HFF-Myc (cell line): ENCODE measurements at places on chromosomes 11 and 22.

DNA sequence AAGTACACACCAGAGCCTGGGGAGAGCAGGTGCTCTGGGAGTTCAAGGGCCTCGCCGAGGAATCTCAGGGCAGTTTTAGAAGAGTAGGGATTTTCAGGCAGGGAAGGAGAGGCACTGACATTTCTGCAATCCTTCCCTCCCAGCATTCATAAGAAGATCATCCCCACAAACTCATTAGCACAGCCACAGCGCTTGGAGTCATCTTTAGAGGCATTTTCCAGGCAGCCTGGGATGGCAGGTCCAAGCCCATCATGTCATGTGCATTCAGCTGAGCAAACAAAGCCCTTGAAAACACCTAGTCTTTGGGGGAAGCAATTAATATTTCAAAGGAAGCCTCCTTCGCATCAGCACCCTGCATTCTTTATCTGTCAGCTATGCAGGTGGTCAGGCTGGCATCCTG lies 43.8 kb downstream of the MAP6 start:
- no peak for DNase-seq

DNA sequence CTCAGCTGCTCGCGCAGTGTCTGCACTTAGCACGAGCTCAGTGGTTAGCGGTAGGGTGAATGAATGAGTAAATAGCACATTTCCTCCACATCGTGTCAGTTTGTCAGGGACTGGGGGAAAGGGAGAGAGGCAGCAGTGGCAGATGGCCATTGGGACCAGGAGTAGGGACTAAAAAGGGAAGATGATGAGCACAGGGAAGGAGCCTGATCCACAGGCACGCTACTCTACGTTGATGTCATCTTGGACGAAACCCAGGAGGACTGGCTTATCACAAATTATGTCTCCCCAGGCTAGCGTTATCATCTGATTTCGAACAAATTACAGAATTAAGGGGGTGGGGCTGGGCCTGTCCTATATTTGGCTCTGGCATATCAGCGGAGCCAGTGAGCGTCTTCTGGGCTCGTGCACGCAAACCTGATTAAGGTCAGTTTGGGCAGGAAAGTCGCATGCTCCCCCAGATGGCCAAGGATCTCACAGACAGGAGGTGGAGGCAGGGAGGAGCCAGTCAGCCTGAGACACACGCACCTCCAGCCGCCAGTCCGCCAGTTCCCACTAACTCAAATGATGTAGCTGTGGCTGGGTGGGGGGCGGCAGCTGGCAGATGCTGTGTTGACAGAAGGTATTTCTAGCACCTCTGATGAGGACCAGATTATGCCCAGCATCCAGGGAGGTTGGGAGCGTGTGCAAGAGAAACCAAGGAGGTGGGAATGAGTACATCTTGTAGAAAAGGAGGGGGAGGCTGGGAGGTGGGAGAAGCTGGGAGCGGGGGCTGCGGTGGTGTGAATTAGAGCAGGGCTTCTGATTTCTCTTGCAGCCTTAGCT lies 97.4 kb upstream of the PRDM11 start:
- no peak for DNase-seq

- no peak for DNase-seq
Measured at GRCh38 chr11:15107730-15108515, 6.8 kb upstream of the INSC start.

- no peak for DNase-seq
Measured at GRCh38 chr11:67357831-67358670, 4.7 kb upstream of the POLD4 start.

DNA sequence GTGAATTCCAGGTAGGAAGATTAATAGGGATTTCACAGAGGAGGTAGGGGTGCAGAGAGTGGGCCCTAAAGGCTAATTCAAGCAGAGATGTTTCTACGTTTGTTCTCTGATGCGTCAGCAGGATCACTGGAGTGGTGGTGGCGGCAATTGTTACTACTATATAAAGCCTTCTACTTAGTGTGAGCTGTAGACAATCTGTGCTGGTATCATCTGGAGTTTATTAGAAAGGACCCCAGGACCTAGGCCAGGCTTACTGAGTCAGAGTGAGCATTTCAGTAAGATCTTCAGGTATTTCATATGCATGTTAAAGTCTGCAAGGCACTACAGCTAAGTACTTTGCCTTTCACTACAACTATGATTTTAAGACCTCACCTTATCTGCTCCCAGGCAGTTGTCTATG lies 59.5 kb downstream of the USP35 start:
- DNase-seq, result no peak

GRCh38 chr11:1054143-1055108 lies 17.9 kb upstream of the MUC6 start:
- peak; percentile 14 for DNase-seq

DNA sequence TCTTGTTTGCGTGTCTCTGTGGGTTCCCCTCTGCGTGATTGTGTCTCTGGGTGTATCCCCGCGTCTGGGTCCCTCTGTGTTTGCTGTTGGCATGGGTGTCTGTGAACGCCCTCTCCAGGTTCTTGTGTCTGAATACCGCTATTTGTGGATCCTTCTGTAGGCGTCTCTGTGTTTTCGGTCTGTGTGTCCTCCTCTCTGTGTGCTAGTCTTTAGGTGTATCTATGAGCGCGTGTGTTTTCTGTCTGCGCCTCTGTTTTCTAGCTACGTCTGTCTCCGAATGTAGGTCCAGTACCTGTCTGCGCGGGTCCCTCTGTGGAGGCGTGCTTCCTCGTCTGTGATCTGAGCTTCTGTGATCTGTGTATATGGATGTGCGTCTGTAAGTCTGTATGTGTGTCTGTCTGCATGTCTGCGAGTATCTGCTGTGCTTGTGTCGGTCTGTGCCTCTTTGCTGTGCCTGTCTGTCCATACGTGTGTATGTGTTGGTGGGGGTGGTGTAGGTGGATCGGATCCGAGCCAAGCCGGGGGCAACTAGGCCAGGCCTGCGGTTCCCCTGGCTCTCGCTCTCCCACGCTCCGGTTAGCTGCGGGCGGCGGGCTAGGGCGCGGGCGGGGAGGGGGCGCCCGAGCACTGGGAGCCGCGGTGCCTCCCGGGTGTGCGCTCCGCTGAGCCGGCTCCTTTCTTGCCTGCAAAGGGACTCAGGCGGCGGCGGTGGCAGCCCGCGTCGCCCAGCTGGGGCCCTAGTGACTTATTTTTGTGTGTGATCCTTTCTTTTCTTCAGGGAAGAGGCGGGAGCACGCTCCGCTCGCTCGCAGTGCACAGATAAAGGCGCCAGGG lies 105.3 kb upstream of the E2F8 start:
- no peak for DNase-seq

DNA sequence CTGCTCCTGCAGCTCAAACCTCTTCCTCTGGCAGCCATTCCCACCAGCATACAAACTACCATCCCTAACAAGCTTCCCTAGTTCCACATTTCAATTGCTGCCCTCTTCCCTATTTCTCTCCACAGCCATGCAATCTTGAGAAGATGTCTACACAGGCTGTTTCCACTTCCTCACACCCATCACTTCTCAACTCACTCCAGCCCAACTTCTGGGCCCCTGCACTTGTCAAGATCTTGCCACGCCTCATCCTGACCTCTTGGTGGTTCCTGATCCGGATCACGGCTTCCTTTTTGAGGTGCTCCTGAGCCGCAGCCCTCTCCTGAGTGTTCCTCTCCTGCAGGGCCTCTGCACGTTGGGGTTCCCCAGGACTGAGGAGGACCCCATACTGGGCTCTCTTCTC lies 22.6 kb downstream of the RPL27A start:
- no peak for DNase-seq

DNA sequence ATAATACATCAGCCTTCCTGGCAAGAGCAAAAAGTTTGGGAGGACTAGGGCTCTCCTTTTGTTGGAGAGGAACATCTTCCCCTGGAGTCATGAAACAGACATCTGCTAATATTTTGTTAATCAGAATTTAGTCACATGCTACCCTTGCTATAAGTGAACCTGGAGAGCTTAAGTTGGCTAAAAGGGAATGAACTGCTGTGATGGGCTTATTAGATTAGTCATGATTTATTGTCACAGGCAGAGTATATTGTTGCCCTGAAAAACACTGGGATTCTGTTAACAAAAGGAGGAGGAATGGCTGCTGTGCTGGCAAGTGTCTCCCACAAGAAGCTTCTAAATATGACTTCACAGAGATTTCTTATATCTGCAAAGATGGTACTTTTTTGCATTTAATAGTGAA lies 16.0 kb downstream of the TCP11L1 start:
- DNase-seq, result no peak

DNA sequence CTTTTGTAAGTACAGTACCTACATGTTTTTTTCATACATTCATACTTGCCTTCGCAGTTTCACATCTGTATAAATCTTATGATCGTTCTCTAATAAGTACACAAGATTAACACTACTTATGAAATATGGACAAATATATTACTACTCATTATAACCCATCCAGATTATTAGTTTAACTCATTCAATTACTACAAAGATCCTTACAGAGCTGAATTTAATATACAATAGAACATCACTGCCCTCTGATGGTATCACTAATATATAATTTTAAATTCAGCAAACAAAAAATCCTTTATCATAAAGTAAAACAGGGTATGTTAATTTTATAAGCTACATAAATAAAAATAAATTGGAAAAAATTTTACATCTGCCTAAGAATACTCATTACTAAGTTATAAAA lies 7.4 kb downstream of the SVIP start:
- DNase-seq, result no peak

- no peak for DNase-seq
Measured at GRCh38 chr11:93193731-93194130, 4.1 kb downstream of the SLC36A4 start.

DNA sequence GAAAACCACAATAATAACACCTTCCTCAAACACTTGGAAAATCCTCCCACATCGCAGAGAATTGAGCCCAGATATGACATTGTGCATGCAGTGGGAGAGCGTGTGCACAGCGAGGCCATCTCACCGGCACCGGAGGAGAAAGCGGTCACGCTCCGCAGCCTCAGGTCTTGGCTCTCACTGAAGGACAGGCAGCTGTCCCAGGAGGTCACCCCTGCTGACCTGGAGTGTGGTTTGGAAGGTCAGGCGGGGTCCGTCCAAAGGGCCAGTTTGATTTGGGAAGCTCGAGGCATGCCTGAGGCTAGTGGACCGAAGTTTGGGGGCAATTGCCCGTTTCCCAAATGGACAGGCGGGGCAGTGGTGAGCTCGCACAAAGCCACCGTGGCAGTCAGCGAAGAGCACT lies 86.7 kb downstream of the KIAA1671 start:
- DNase-seq, result no peak

DNA sequence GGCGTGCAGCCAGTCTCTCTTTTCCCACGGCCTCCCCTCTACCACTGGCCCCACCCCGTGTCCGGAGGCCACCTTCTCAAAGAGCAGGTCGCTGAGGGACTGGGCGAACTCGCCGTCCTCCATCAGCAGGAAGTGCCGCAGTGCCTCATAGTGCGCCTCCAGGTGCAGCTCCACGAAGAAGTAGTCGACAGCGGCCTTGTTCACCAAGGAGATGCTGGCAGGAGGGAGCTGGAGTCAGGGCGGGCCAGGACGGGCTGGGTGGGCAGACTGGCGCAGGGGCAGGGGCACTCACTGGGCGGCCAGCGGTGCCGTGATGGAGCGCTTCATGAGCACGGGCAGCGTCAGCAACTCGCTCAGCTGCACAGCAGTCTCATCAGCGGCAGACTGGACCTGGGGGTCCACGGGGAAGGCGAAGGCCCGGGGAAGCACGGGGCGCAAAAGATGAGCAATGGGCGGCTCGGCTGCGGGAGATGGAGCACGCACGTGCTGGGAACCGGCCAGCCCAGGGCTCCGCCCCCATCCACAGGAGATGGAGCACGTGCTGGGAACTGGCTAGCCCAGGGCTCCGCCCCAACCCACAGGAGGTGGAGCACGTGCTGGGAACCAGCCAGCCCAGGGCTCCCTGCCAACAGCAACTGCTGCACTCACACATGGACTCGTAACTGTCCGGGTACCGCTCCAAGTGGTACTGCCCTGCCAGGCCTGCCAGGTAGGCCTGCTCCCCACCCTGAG lies 18.4 kb downstream of the SELENOO start:
- peak; percentile 65 for DNase-seq

GRCh38 chr11:24132471-24132870 lies 364.4 kb upstream of the LUZP2 start:
- no peak for DNase-seq

DNA sequence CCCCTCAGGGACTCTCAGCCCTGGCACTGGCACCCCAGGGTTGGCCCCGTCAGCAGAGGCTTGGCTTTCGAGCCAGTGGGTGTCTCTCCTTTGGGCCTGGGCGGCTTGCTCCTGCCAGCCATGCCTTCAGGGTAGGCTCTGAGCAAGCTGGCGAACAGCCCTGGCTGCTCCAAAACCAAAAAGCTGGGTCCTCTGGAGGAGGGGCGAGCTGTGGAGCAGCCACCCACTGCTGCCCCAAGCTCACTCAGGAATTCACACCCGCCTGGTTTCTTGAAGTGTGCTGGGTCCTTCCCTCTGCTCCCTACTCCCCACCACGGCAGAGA lies 6.2 kb downstream of the YDJC start:
- no peak for DNase-seq

DNA sequence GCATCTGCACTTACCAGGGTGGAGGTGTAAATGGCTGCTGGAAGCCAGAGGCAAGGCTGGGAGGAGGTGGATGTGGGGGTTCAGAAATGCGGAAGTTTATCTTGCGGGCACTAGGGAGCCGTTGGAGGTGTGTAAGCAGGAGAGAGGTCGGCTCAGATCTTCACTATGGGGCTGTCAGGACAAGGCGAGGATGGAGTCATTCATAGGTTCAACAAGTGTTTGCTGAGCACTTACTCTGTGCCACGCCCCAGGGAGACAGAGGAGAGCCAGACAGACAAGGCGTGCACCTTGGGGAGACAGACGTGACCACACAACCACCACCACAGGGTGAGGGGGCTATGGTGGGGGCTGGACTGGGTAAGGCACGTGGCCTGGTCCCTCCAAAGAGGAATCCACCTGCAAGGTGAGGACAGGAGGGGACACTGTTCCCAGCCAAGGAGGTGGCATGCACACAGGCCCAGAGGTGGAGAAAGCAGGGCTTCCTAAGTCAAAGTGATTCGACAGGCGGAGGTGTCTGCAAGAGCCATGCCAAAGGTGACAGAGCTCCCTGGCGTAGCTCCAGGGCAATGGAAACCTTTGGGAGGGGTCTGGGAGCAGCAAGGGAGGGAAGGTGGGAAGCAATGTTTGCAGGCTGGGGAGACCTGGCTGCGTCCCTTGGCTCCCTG lies 30.8 kb upstream of the TCF20 start:
- no peak for DNase-seq

- DNase-seq, result no peak
Measured at GRCh38 chr11:37394236-37394870, 796.3 kb upstream of the RAG2 start.

- DNase-seq, result peak; percentile 93
Measured at GRCh38 chr11:46237248-46238077, 40.0 kb upstream of the CREB3L1 start.

GRCh38 chr11:35549787-35550186 lies 24.4 kb upstream of the PAMR1 start:
- DNase-seq, result peak; percentile 79

DNA sequence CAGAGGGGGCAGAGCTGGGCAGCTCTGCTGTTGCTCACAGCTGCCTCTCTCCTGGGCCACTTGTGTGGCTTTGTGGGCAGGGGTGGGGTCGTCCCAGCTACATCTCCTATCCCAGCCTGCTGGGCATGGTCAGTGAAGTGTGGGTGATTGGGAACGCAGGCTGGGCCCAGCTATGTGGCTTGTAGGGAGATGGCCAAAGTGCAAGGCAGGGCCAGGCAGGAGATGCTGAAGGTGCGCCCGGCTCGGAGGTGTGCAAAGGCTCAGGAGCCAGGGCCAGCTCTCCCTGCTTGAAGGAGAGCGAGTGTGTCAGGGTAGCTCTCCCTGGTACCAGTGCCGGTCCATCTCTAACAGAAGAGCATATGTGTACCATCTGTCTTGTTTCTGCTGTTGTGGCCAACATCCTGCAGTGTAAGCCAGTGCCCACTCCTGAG lies 8.4 kb upstream of the RANBP1 start:
- DNase-seq, result no peak

GRCh38 chr11:921921-922678 lies 3.6 kb upstream of the AP2A2 start:
- DNase-seq, result no peak

- DNase-seq, result no peak
Measured at GRCh38 chr11:128497776-128498095, 89.6 kb downstream of the ETS1 start.
